ENCODE measurements at places on chromosomes 3 and 15.

GRCh38 chr3:122497425-122497824 lies 17.3 kb downstream of the KPNA1 start:
- peak; percentile 12 for DNase-seq

DNA sequence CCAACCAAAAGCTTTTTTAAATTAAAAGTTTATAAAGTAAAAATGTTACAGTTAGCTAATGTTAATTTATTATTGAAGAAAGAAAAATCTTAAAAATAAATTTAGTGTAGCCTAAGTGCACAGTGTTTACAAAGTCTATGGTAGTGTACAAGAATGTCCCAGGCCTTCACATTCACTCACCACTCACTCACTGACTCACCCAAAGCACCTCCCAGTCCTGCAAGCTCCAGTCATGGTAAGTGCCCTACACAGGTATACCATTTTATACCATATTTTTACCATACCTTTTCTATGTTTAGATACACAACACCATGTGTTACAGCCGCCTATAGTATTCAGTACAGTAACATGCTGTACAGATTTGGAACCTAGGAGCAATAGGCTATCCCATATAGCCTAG lies 29.1 kb downstream of the SSR3 start:
- no peak for DNase-seq

GRCh38 chr3:73500321-73500720 lies 124.4 kb downstream of the PDZRN3 start:
- DNase-seq, result no peak

DNA sequence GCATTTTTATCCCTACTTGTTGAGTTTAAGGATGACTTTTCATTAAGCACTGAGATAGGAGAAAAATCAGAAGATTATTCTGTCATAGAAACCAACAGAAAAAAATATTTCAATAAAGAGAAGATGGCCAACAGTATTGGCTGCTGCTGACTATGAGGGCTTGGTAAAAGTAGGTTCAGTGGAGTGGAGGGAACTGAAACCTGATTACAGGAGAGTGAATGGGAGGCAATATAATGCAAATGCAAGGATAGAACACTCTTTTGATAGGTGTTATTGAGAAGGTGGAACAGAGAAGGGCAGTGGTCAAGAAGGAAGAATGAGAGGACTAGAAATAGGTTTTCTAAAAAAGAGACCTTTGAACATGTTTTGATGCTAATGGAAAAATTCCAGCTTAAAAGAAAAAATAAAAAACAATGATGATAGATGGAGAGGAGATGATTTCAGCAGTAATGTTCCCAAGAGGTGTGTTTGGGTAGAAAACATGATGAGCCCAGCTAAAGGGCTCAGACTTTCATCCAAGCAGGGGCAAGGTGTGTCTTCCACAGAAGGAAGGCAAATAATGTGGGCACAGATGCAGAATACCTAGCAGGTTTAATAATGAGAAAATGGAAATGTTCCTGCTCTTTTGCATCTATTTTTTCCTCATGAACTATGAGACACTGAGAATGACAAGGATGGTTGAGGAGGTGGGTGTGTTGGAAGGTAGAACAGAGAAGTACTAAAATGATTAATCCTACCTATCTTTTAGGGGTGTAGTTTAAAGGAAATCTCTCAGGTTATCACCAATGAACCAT lies 397.9 kb upstream of the GOLIM4 start:
- DNase-seq, result no peak

DNA sequence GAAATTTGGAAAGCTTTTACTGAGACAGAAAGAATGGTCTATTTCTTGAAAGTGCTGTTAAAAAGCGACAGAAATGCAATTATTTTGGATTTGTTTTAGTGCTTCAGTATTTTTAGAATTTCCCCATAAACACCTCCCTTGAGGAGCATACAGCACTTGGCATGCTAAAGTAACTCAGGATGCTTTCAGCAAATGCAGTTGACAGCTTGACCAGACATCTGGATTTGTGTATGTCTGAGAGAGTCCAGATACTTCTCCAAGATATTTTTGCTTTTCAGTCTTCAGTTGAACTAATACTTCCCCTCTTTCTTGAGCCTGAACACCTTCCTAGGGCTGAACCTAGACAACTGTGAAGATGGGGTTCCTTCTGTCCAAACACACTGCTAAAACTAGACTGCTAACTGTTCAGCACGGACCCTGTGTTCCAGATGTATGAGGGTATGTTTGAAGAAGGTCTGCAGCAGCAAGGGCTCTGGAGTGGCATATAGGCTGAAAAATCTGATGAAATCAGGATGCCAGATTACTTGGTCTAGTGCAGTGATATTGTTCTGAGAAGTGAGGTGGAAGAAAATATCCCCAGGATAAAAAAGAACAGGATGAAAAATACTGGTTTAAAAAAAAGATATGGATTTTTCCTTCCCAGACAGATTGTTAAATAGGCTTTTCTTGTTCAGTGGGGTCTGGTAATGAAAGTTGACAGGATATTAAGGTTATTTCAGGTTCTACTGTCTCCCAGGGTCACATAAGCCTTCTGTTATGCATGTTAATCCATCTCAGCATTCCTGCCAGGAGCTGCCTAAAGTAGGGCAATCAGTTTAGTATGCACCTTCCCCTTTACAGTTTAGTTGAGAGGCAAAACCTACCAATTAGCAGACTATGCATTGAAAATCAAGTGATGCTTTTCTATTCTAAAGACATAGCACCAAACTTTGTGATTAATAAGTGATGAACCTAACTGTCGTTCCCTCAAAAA lies 516.9 kb upstream of the TBL1XR1 start:
- DNase-seq, result no peak

GRCh38 chr15:93399121-93399520 lies 310.1 kb upstream of the RGMA start:
- DNase-seq, result no peak

- DNase-seq, result no peak
Measured at GRCh38 chr3:104359546-104359945, 1007.2 kb upstream of the ALCAM start.

GRCh38 chr3:132657869-132658747 lies 1.5 kb downstream of the ACAD11 start:
- DNase-seq, result no peak

DNA sequence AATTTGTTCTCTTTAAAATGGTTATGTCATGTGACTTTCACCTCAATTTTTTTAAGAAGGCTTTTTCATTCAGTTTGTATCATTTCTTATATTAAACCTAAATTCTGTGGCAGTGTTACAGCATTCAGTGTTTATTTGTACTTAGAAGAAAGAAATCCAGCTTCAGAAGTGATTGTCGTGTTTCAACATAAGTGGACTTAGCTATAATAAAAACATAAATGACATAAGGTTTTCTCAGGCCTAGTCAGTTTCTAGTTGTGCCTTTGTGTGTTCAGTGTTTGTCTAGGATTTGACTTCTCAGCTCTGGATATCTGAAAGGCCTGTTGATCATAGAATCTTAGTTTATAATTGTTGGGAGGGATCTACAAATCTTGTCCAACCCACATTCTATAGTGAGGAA lies 80.5 kb downstream of the STT3B start:
- DNase-seq, result no peak

GRCh38 chr3:169060037-169060436 lies 603.5 kb downstream of the MECOM start:
- no peak for DNase-seq

DNA sequence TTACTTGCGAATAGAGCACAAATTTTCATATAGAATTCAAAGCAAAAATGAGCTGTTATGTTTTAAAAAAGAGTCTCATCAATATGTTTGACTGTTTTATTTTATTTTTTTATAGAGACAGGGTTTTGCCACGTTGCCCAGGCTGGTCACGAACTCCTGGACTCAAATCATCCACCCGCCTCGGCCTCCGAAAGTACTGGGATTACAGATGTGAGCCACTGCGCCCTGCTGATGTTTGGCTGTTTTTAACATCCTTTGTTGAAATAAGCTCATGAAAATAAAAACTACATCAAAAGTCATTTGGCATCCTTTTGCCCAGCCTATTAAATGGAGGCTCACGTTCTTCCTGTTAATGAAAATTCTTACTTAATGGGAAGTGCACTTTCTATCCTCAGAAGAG lies 154.7 kb downstream of the ATP10A start:
- DNase-seq, result no peak

DNA sequence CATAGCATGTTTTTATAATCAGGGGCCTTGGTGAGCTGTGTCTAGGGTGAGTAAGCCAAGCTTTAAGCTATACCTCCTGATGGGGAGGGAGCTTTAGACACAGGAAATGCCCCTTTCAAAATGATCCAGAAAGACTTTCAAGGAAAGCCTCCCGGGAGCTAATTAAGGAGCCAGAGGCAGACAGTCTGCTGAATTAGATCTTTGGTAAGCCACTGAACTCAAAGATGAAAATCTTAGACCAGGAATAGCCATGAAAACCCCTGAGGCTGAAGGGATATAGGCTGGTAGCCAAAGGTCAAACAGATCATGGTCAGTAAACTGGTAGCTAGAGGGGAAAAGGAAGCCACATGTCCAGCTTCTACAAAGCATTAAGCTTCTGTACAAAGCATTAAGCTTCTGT lies 42.7 kb upstream of the GAP43 start:
- no peak for DNase-seq

DNA sequence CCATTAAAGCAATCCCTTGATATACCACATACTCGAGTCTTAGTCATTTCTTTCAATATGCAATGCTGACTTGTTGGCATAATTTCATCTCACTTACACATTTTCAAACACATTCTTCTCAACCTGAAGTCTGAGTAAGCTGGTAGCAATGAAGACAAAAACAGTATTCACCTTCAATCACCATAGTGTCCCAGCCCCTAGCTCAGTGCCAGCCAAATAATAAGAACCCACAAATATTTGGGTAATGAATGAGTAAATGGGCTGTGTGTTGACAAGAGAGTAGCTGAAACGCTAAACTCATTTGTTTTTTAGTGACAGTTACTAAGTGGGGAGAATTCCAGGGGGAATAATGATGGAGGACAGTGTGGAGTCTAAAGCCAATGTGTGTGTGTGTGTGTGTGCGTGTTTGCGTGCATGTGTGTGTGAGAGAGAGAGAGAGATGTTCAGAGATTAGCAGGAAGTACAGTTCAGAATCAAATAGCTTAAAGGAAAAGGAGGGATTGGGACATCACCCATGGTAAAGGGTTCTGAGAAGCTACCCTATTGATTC lies 165.7 kb downstream of the GAP43 start:
- DNase-seq, result no peak

DNA sequence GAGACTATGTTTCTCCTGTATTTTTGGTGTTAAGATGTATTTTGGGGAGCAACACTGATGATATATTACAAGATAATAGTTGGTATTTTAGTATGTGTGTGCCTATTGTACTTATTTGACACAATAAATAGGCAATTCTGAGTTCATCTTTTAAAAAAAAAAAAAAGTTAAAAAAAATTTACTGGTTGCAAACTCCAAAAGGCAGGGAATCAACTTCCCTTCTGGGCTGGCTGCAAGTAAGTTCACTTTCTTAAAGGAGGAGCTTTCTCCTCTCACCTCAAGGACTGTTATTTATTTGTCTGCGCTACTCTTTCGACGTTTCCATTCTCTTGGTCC lies 335 bp upstream of the VPS8 start:
- no peak for DNase-seq

DNA sequence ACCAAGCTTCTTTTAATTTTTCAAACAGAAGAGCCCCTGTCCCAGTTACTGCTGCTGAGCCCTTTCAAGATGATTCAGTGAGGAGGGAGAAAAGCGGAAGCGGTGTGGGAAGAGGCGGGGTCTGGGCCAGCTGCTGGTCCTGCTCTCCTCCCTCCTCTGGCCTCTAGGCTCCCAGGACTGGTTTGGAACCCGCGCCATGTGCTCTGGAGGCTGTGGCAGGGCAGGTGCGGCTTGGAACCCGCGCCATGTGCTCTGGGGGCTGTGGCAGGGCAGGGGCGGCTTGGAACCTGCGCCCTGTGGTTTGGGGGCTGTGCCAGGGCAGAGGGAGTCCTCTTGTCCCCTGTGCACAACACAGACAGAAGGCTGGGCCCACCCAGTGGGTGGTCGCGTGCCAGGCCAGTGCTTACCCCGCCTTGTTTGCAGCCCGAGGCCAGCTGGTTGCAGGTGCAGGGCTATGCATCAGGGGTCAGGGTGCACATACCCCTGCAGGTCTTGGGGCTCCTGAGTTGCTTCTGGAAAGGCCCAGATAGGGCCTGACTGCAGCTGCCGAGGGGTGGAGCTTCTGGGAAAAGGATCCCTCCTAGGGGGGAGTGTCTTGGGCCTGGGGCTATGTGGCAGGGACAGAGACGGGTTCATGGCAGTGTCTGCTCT lies 12.2 kb downstream of the ALG1L2 start:
- no peak for DNase-seq

DNA sequence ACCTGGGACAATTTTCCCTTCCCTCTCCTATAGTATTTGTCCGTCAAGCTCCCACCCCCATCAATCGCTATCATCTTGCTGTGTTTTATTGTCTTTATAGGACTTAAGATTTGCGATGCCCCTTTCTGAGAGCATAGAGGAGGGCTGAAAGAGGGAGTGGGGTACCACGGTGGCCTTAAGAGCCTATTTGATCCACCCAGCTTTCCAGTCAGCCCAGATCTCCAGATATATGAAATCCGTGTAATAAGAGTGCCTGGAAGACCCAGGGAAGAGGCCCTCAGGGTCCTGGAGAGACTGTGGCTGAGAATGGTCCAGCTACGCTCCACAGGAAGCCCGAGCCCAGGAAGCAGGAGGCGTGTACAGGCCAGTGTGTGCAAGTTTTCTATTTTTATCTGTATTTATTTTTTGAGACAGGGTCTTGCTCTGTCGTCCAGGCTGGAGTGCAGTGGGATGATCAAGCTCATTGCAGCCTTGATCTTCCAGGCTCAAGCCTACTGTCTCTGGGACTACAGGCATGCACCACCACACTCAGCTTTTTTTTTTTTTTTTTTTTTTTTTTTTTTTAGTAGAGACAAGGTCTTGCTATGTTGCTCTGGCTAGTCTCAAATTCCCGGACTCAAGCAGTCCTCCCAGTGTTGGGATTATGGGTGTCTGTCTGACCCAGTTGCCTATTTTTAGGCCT lies 964 bp upstream of the NCKIPSD start:
- DNase-seq, result no peak

GRCh38 chr3:57582474-57583168 lies 14.5 kb downstream of the ARF4 start:
- DNase-seq, result peak; percentile 32

GRCh38 chr15:35696767-35697231 lies 150.8 kb upstream of the DPH6 start:
- DNase-seq, result no peak

GRCh38 chr3:129513705-129514104 lies 14.7 kb upstream of the RHO start:
- no peak for DNase-seq

- no peak for DNase-seq
Measured at GRCh38 chr3:102060814-102061213, 211.5 kb downstream of the NFKBIZ start.
